ENCODE measurements at places on chromosomes 3 and 15. TPM values are rescaled to one million over a fixed set of nuclear protein-coding genes. Genes with fewer than 3 reads are reported as not detected.

DNA sequence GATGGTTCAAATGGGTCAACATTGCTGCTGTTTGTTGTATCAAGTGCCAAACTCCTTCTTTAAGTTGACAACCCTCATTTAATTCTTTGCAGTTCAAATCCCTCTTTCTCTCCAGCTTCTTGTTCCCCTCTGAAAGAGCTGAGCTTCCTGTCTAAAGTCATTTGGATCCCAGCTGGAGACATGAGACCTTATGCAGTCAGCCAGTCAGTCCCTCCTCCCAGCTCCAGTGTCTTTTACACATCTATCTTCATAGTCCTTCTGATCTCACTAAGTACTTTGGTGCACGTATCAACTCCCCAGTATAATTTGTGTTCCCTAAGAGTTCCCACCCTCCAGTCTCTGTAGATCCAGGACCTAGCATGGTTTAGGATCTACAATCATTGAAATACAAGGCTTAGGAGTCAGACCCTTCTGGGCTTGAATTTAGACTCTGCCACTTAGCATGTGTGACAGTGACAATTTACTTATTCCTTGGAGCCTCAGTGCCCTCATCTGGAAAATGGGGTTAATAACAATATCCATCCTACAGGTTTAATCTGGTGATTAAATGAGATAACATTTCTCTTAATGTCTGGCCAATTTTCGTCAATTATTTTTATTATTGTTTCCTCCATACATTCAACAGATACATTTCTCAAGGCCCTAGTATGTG is 102.8 kb upstream of the SEMA6D start:
- no peak for DNase-seq

DNA sequence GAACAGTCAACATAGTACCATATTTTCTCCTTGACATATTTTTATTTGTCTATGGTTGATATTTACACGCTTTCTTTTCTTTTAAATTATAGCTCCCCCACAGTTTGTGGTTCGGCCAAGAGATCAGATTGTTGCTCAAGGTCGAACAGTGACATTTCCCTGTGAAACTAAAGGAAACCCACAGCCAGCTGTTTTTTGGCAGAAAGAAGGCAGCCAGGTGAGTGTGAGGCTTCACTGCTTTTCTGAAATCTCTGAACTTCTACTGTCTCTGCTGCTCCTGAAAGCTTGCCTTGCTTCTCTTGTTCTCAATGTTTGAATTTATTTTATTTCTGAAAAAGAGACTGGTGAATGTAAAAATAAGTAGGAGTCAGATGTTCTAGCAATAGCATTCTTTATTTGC is 506.3 kb downstream of the ROBO2 start:
- DNase-seq = no peak

GRCh38 chr15:74696398-74696729 is 540 bp upstream of the EDC3 start:
- no peak for DNase-seq

DNA sequence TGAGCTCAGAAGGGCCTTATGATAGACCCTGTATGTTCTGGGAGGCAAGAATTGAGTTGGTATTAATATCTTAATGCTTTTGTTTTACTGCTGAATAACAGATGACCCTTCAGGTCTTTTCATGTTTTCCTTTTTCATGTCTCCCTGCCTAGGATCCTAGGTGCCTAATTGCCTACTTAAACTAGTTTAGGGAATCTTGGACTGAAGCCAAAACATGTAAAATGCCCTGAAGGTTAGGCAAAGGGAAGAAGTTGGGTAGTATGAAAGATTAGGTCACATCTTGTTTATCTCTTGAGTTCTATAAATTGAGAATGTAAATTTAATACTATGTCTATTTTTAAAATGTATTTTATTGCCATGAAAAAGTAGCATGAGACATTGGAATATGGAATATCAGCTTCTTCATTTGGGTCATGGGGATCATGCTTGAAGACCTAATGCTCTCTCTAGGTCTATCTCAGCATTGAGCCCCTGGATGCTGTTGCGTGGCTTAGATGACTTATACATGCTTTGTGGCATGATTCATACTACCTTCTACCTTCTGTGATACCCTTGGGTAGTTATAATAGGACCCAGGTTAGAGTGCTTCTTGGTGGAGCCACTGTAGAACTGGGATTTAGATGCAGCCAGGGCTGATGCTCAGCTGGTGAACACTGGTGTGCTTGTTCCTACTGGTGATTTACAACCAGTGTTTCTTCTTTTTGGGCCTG is 26.4 kb downstream of the RBM6 start:
- DNase-seq = no peak

- DNase-seq = no peak
Observed at GRCh38 chr3:8357859-8358258, 143.8 kb upstream of the LMCD1 start.

- no peak for DNase-seq
Observed at GRCh38 chr3:46901591-46902187, 24.2 kb downstream of the PTH1R start.

- no peak for DNase-seq
Observed at GRCh38 chr3:135329479-135329878, 534.4 kb downstream of the EPHB1 start.

GRCh38 chr3:124747111-124747981 is 17.1 kb downstream of the UMPS start:
- DNase-seq = no peak

- no peak for DNase-seq
Observed at GRCh38 chr3:188575501-188575900, 421.5 kb downstream of the LPP start.

DNA sequence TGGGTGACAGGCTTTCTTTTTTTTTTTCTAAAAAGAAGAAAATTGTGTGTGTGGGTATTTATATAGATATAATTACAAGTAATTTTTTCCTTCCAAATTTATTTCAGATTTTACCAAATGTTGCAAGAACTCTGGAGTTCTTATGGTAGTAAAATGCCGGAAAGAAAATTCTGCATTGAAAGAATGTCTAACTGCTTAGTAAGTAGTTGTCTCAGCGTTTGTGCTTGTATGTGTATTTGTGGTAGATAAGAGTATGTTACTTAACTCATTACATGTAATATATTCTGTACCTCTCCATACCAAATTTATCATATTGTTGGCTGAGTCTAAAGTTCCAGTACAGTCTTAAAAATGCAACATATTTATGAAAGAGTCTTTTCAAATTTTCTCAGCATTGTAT is 32.3 kb upstream of the ZCWPW2 start:
- no peak for DNase-seq

DNA sequence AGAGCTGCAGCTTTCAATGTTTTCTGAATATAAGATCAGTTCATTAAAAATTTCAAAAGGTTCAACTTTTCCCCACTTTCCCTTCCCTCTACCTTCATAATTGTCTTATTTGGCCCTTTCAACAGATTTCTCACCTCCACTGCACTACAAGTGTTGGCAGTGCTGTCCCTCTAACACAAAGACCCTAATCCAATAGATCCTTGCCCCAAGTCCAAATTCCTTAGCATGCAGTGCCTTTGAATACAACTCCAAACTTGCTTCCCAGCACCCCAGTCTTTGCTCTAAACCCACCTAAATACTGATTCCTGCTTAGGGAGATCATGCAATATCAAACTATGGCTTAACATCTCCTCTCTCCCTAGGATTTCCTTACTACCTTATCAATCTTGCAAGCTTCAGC is 43.9 kb downstream of the TJP1 start:
- DNase-seq = no peak

The PCSK6 gene
- 0.72 TPM for total RNA-seq

The GPR156 gene
- 0.27 TPM for total RNA-seq

The AGBL1 gene
- not detected for total RNA-seq

The CCR9 gene
- total RNA-seq = not detected
